SJCRH30 (cell line): ENCODE measurements at places on chromosomes 7 and 10.
A peak's percentile ranks its signal among the peaks of the same experiment; 100 is the strongest.

DNA sequence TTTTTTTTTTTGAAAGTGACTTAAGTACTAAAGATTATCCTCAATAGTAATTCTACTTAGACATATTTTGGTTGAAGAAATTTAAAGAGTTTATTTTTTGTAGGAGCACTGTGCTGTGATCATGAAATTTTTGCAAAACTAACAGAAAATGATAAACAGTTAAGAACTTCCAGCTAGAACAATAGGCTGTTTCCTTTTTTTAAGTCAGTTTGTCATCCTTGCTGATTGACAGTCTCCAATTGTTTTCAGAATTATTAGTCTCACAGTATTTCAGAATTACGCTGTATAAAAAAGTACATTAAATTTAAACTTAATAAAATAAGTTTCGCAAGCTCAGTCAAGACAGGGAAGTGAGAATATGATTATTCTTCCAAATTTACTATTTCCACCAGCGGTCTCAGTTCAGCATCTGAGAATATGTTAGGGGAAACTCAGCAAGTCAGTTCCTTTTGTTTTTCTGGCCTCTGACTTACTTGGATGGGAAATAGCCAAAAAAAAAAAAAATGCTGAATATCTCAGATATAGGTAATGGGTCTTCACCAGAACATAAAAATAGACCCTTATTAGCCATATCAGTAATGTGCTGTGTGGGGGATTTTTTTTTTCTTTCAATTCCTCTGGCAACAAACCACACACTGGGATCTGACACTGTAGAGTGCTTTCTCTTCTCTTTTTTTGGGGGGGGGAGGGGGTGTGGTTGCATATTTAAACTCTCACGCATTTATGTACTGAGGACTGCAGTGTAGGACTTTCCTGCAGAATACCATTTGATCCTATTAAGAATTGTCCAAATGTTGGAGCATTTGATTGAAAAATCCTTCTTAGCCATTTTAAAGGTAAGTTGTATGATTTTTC, at the start of gene CD36:
Gene CD36, plus strand, starts transcription at position 732 of the 855 bp plus-strand sequence. CDS start 8,099 bp downstream, outside the sequence.
- no peak for DNase-seq

- peak; percentile 93 for DNase-seq
Measured at GRCh38 chr7:129574487-129574886, 37.0 kb upstream of the NRF1 start.

- DNase-seq, result no peak
Measured at GRCh38 chr7:85714951-85715350, 528.1 kb upstream of the SEMA3D start.

- DNase-seq, result no peak
Measured at GRCh38 chr7:80379034-80379982, 132.6 kb downstream of the GNAT3 start.

GRCh38 chr10:51129946-51130544, 55.8 kb downstream of the PRKG1 start:
- no peak for DNase-seq

DNA sequence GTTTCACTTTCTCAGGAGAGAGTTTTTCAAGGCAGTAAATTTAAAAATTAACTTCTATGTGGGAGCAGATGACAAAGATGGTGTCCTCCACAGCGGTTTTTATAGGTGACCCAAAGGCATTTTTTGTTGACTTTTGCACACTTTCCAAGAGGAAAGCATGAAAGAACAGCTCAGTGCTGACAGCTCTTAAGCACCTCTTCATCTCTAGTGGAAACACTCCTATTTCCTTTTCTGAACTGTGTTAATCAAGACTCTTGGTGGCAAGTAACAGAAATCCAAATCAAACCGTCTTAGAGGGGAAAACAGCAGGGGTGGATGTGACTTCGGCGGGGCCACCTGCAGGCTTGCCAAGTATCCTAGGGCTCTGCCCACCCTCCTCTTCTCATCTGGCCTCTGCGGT, 71.8 kb upstream of the GATA3 start:
- DNase-seq, result no peak

DNA sequence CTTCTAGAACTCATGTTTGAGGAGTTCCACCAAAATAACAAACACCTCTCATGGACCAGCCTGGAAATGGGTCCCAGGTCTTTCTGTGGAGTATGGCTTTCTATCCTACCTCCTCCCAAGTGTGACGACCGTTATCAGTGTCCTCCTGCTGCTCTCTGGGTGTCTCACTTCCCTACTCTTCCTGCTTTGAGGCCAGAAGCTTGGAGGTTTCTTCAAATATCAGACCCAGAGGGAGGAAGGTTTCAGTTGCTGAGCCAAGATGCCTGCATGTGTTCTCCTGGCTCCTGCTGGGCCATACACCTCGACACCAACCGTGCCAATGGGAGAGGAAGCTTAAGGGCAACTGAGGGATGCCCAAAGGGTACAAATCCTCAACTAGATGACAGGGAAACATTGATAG, 114.6 kb downstream of the WNT2 start:
- DNase-seq, result no peak

GRCh38 chr10:93712593-93712992, 10.2 kb upstream of the FRA10AC1 start:
- no peak for DNase-seq

GRCh38 chr7:44402401-44403060, 77.1 kb upstream of the CAMK2B start:
- no peak for DNase-seq

DNA sequence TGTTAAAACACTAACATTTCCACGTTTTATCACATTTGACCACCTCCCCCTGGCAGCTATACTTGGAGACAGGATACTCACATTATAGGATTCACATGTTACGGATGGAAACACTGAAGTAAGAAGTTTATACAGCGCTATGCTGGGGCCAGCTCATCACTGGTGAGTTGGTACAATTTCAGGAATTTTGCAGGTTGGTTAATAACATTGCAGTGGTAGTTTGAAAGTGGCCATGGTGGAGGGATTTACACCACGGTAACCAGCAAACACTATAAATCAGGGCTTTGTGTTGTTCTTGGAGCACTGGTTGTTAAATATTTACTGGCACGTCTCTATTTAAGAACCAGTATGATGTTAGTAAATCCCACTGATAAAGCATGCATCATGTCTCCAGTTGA, 174.0 kb downstream of the GFRA1 start:
- DNase-seq, result no peak
